Stimulated activated CD4-positive, alpha-beta T cell treated with anti-CD3 and anti-CD28 coated beads, Interleukin-15, amount 100 ng/mL, for 1 hour (primary cell): ENCODE measurements at places on chromosomes 1 and 21.

GRCh38 chr1:202291961-202292712 is 49.6 kb downstream of the UBE2T start:
- no peak for DNase-seq

GRCh38 chr1:116726872-116727820 is 27.1 kb upstream of the CD2 start:
- no peak for DNase-seq

- DNase-seq: no peak
Observed at GRCh38 chr1:116667078-116667574, 407 bp downstream of the IGSF3 start.

DNA sequence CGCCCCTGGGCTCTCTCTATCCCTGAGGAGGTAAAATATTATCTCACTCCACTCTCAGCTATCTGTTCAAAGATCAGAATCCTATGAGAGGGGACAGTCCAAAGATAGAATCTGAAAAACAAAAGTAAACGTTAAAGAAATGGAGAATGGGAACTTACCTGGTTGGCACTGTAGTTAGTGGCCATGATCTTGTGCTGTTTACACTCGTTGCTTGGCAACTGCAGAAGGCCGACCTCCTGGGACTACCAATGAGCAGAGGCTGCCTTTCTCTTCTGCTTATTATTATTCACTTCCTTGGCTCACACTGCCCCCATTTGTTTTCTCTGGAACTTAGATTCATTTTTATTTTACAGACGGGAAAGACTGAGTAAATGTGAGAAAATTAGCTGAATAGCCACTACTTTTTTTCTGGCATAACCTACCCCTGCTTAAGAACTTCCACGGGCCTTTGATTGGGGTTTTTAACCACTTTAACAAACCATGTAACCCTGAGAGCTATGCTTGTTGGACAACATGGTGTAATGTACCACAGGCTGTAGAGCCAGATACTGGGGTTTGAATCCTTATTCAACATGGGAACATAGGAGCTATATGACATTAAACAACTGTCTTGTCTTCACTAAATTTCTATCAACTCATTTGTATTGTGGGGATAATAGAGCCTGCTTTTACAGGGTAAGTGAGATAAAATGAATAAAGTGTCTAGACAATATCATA is at the start of gene CFAP126:
CFAP126 (minus strand) TSS at position 193 of the 717 bp plus-strand sequence; CDS start at position 185, 8 bp downstream.
- no peak for DNase-seq

GRCh38 chr1:53733447-53733931 is 5.5 kb downstream of the GLIS1 start:
- DNase-seq: no peak

DNA sequence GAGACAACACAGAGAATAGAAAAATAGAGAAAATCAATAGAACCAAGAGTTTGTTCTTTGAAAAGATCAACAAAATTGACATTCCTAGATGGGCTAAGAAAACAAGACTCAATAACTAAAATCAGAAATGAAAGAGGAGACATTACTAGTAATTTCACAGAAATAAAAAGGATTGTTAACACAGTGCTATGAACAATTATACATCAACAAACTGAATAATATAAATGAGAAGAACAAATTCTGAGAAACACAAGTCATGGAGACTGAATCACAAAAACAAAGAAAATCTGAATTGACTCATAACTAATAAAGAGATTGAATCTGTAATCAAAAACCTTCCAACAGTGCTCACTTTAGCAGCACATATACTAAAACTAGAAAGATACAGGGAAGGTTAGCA is 51.6 kb upstream of the TTC39A start:
- no peak for DNase-seq

- DNase-seq: no peak
Observed at GRCh38 chr1:96995351-96995750, 273.8 kb downstream of the PTBP2 start.

GRCh38 chr1:161768986-161769672 is 3.0 kb downstream of the ATF6 start:
- DNase-seq: no peak

DNA sequence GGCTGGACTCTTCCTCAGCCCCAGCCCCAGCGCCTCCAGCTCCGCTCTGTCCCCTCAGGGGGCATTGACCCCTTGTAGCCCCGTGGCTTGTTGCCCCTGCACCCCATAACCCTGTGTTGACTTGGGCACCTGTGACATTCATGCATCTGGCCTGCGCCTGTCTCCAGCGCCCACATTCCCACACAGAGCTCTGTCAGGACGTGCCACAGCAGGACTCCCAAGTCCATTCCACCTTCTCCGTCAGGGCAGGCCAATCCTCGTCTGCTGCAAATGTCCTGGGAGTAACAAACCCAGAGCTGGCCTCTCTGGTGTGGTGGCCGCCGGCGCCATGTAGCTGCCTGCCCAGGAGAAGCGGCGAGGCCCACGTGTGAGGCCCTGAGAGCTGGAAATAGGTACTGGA is 60.6 kb downstream of the AGPAT3 start:
- DNase-seq: no peak
